ENCODE measurements at places on chromosomes 2 and 18.

DNA sequence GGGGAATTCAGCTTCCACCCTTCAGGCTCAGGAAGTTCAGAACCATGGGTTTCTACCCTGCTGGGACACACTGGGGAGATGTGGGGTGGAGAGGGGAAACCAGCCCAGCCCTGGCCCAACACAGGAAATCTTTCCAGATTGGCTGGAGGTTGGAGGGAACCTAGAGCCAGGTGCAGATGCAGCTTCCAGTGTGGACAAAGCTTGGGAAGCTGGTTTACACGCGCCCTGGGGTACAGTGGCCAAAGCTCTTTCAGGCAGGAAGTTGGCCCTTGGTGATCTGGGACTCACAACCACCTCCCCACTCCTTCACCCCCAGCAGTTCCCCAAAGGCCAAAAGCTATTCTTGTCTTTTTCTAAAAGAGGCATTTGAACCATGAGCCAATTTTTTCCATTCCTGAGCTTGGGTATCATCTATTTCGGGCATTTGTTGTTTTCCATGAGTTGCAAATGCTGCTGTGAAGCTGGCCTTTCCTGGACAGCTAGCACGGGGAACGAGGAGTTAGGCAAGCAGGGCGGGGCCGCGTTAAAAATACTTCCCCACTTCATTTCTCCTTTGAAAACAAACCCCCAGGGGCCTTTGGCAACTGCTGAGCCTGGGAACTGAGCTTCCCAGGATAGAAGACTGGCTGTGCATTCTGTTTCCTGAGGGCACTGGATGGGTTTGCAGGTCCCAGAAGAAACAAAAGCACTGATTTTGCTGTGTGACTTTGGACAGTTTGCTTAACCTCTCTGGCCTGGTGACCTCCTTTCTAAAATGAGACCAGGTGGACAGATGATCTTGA lies 3.1 kb upstream of the ARID5A start:
- peaks cover 33% of the 10 kb centered on the region for H3K27me3 ChIP-seq
- peaks cover 22% of the 10 kb centered on the region for H3K4me1 ChIP-seq
- no peak overlapping the region for H3K27ac ChIP-seq
- DNase-seq = no peak
- no peak overlapping the region for H3K4me3 ChIP-seq

DNA sequence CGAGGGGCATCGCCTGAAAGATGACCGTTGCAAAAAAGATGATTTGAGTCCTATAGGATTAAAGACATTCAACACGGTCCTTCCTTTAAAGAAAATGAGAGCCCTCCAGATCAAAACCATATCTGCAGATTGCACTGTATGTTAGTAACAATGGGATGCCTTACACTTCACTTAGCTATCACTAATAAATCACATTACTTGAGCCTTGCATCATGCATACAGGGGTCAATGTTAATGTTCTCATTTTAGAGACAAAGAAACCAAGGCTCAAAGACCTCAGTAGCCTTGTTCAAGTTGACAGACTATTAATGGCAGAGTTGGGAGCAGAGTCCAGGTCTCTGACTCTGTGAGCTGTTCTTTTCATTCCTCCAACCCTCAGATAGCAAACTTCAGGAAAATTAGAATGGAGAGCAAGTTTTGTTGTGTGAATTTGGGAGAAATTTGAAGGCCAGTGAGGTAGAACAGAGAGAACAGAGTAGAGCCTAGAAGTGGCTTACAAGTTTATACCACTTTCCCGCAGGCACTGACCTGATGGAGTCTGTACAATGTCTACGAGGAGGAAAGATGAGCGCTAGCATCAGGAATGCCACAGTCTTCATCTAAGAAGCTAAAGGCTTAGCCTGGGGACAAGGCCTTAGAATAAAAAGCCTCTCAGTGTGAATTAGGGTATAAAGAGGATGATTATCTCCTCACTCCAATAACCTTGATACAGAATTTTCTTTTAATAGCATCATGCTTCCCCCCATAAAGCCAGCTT lies 48.3 kb downstream of the TRIB2 start:
- H3K4me1 ChIP-seq = peaks cover 18% of the 10 kb centered on the region
- no peak for DNase-seq
- no peak overlapping the region for H3K27ac ChIP-seq

DNA sequence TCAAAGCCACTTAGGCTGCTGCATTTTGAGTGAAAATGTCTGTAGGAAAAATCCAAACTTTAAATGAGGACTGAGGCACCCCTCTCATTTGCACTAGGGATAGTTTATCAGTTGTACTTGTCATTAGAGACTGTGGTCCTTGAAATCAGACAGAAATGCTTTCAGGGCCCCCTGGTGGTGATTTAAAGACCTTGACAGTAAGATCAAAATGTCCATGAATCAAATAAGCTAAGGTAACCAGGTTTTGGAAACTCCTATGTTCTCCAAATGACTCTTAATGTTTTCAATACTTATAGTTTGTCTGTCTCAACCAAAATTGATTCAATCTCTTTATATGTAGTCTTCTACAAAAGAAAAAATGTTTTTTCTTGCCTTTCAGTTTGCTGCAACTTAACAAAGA lies 28.8 kb upstream of the DDX18 start:
- H3K4me3 ChIP-seq = no peak overlapping the region
- no peaks in the 10 kb centered on the region for H3K27me3 ChIP-seq
- no peak overlapping the region for H3K27ac ChIP-seq
- DNase-seq = peak; percentile 86
- no peaks in the 10 kb centered on the region for H3K36me3 ChIP-seq
- H3K4me1 ChIP-seq = no peaks in the 10 kb centered on the region

DNA sequence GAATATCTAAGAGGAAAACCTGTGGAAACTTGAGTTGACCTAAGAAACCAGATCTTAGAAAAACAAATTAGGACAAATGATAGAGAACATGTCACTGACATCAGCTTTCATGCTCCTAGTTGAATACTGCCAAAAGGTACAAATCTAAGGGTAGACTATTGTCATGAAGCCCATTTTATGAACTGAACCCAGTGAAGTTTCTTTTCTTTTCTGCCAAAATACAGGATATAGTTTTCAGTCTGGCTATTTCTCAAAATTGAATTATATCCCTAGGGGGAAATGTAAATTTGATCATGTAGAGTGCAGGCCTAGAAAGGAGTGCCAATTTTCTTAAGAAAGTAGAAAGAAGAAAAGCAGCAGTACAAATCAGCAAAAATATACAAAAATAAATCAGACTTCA lies 46.6 kb downstream of the FSIP2 start:
- H3K27me3 ChIP-seq = no peaks in the 10 kb centered on the region
- DNase-seq = no peak
- H3K4me3 ChIP-seq = no peak overlapping the region
- no peak overlapping the region for H3K27ac ChIP-seq

GRCh38 chr2:48771241-48772014 lies 15.9 kb upstream of the LHCGR start:
- no peaks in the 10 kb centered on the region for H3K36me3 ChIP-seq
- no peaks in the 10 kb centered on the region for H3K27me3 ChIP-seq
- no peak overlapping the region for H3K27ac ChIP-seq
- H3K4me3 ChIP-seq = no peak overlapping the region
